Fibroblast of the aortic adventitia (primary cell): ENCODE measurements at places on chromosomes 13 and 19.

DNA sequence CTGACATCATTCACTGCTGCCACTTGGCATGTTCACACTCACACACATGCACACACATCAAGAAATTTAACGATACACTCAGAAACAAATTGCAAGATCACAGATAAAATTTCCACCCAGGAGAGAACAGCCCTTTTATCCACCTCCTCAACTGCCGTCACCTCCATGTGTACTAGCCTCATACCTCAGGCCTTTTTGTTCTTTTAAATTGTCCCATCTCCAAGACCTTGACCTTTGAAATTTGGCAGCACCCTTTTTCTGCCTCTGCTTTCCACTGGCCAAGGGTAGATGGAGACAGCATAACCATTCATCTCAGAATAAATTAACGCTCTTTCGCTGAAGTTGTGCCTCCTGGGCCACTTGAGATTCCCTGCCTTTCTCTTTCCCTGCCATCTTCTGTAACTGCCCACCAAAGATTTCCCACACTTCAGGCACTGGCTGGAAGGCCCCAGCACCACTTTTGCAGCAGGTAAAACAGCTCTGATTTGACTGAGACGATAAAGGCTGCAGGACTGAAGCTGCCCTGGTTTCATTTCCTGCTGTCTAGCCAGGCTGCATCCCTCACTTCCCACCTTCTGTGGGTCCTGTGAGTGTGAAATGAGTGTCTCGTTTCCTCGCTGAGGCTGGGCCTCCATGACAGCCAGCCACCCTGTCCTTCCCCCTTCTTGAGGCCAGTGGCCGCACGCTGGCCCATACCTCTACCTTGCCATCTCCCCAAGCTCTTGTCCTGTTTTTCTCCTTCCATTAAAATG lies 39.3 kb downstream of the MBNL2 start:
- no peak for DNase-seq

DNA sequence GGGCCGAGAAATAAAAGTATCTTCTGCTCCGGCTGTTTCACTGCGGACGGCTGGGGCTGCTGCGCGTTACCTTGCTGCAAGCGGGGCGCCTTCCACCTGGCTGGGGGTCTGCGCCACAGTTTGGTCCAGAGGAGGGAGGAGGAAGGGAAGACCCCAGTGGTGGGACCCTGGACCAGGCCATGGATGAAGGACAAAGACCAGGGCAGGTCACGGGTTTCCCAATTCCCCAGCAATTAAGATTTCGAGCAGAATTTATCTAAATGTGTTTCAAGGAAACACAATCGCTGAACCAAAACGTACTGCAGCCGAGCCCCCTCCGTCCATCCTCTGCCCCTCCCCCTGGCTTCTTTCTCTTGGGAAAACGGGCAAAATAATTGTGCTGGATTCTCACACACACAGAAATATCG lies 2.9 kb downstream of the SOX1 start:
- no peak for DNase-seq

DNA sequence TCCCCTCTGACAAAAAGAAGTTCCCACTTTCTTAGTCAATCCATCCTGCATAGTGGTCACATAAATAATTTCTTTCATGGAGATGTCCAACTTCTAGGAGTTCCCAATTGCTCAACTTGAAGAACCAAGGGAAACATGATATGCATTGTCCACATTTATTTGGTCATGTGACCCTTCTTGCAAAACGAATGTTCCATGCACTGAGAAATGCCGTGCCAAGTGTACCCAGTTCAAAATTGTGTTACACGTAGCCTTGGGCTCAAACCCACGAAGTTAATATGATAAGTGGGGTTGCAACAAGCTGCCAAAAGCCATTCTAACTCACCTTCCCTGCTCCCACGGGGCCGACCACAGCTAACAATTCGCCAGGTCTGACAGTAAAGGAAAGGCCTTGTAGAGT lies 113.1 kb downstream of the ABCC4 start:
- DNase-seq, result no peak

GRCh38 chr19:11230621-11231386 lies 8.6 kb upstream of the ANGPTL8 start:
- no peak for DNase-seq

DNA sequence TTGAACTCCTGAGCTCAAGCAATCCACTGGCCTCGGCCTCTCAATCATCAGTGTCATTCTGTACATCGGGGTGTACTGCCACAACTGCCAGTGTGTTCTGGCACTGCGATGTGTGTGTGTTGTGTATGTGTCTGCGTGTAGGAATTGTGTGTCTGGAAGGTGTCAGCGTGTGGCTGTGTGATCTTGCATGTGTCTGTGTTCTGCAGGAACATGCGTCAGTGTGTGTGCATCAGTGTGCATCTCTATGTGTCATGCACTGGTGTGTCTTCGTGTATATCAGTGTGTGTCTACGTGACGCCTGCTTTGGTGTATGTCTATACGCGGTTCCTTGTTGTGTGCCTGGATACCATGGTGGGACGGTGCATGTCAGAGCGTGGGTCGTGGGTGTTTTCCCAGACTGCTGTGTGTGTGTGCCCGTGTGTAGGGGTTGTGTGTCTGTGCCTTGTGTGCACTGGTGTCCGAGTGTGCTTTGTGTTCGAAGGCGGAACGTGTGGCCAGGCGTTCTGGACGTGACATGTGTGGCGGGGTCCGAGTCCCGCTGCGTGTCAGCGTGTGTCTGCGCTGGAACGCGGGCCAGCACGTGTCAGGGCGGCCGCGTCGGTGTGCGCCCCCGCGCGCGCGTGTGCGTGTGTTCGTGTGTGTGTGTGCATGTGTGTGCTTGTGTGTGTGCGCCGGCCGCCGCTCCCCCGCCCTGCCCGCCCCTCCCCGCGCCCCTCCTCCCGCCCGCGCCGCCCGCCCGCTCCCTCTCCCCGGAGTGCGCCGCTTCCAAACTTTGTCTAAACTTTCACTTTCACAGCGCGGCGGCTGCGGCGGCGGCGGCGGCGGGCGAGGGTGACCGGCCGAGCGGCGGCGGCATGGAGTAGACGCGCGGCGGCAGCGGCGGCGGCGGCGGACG lies at the start of gene NFIX:
NFIX (plus strand) TSS at position 775 of the 895 bp plus-strand sequence. CDS start 363 bp downstream, outside the sequence.
- peak; percentile 62 for DNase-seq
